Renal cortex interstitium (tissue), 15 donors: ENCODE measurements at places on chromosomes 2 and 18. TPM values are rescaled to one million over a fixed set of nuclear protein-coding genes. Genes with fewer than 3 reads are reported as not detected.

- no peak for DNase-seq
These were observed 306.5 kb upstream of the TNP1 start for GRCh38 chr2:217166241-217166850.

GRCh38 chr18:26438980-26439379, 109.4 kb downstream of the KCTD1 start:
- no peak for DNase-seq

SF3B1 gene
- polyA plus RNA-seq, result 514 TPM

GRCh38 chr2:169095621-169096105, 26.3 kb downstream of the DHRS9 start:
- no peak for DNase-seq

B3GNT7 gene
- polyA plus RNA-seq, result 3.4 TPM

POU3F3 gene
- polyA plus RNA-seq, result 119 TPM

GRCh38 chr2:217647226-217647625, 355.6 kb downstream of the TNS1 start:
- no peak for DNase-seq

DNA sequence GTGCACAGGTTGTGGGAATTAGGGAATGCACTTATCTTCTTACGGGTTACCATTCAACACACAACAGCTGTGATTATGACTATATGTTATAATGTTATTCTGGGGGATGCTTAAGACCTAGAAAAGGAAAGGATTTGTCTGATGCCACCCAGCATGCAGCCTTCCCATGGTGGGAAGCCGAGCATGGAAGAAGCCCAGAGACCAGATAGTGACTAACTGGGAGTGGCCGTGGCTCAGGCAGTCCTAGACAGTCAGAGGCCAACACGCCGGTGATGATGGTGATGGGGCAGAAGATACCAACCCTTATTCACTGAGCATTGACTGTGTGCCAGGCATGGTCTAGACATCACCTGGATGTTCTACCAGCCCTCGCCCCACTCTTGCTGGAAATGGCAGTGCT, 35.9 kb downstream of the CYRIA start:
- DNase-seq, result no peak

GRCh38 chr18:75491361-75491760, 63.9 kb upstream of the SMIM21 start:
- DNase-seq, result no peak

- no peak for DNase-seq
These were observed 590.3 kb upstream of the CDH2 start for GRCh38 chr18:28767201-28767600.

DNA sequence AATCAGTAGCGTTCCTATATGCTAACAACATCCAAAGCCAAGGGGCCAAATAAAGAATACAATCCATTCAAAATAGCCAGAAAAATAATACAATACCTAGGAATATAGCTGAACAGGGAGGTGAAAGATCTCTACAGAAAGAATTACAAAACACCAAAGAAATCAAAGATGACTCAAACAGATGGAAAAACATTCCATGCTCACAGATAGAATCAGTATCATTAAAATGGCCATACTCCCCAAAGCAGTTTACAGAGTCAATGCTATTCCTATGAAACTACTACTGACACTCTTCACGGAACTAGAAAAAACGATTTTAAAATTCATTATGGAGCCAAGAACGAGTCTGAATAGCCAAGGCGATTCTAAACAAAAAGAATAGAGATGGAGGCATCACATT, 57.4 kb downstream of the CCBE1 start:
- DNase-seq, result no peak

GRCh38 chr2:21234464-21235120, 110.8 kb downstream of the TDRD15 start:
- DNase-seq, result no peak

DNA sequence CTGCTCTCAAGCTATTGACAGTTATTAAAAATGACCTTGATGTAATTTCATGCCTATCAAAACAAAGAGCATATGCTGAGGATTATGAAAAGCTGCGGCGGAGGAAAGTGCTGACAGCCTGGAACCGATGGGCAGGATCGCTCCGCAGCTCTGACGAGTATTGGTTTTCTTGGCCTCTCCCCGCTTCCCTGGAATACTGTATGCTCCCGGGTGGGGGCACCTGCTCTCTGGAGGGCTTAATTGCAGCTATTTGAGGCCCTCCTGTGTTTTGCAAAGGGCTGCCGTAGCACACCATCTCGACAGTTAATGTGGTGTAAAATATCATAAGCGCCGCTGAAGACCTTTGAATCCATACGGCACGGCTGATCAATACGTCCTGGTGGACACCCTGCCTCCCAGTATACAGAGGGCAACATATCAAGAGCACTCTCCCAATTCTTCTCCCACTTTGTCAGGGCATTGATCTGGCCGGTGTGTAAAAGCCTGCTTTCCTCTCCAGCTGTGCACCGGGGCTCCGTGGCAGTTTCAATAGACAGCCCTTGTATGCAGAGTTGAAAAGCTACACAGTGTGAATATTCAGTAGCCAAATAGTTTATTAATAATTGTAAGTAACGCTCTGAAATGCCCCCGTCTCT, 662.4 kb downstream of the GALR1 start:
- DNase-seq, result no peak

DNA sequence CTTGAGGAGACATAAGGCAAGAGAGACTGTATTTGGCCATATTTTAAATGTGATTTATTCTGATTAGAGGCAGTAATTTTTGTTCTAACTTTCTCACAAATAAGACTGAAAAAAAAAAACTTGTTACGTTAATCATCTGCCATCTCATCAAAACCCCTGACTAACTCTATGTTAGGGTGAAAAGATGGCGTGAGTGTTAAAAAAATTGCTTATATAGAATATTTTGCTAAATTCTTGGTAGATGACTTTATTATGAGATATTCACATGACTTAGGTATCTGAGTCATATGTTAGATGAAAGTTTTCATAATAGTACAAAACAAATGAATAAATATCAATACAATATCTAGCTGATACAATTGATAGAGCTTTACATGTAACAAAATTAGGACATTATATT, 1508.7 kb upstream of the TMEFF2 start:
- DNase-seq, result no peak

NAT8 gene
- 32.0 TPM for polyA plus RNA-seq

DNA sequence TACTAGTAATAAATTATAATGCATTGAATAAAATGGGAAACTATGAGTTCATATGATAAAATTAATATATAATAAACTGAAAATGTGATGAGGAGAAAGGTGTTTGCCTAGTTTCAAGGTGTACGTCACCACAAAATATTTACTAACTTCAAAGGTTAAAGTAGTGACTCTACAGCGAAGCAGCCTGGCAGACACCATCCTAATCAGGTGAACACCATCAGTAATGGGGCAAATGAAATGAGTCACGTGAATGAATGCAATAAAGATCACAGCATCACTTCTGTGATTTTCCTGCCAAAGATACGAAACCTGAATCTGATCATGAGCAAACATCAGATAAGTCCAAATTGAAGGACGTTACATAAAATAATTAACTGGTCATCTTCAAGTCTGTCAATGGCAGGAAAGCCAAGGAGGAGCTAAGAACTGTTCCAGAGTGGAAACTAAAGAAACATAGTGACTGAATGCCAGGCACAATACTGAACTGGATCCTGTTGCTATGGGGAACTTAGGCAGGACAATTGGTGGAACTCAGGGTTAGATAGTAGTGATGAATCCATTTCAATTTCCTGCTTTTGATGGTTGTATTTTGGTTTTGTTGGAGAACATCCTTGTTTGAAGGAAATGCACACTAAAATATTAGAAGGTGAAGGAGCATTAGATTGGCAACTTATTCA, 12.1 kb upstream of the NOSTRIN start:
- no peak for DNase-seq

DNA sequence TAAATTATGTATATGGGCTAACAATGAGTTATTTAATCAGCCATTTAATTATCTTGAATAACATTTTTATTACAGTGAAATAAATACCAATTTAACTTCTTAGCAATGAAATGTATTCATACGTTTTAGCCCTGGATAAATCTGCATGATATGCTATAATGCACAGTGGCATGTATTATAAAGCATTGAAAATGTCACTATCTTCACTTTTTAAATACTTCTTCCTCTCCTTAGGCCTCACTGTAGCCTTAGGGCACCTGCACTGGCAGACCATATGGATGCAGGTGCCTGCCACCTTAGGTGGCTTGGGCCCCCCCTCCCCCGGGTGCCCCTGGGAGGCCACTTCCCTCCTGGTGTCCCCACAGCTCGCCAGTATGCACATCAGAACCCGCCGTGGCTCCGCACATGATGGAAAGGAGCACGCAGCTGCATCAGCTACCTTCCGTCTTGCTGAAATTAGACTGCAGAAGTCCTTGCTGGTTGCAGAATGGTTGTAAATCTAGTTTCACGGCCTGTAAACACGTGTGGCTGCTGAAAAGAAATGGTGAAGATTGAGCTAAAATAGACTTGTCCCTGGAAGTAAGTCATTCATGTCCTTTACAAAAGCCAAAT, 56.7 kb downstream of the ADI1 start:
- DNase-seq, result no peak

DNA sequence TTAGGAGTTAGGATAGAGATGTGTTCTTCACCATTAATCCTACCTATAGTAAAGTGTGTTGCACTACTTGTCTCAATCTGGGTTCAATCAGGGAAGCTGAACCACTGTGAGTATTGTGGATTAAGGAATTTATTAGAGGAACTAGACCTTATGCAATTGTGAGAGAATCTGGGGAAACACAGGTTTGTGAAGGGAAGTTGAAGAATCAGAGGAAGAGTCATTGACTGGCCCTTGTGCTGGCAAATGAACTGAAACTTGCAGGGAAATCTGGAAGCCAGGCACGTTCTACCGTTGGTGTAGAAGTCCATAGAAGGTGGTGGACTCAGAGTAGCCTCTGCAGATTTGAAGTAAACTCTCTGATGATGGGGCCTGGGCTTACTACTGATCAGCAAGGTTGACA, 44.7 kb upstream of the HK2 start:
- no peak for DNase-seq

MITD1 gene
- 55.2 TPM for polyA plus RNA-seq

- DNase-seq, result no peak
These were observed 28.1 kb upstream of the MYCN start for GRCh38 chr2:15912203-15912602.

GRCh38 chr2:218129458-218130135, 3.8 kb downstream of the CXCR2 start:
- DNase-seq, result no peak
